ENCODE measurements at places on chromosomes 13 and 19.
A peak's percentile ranks its signal among the peaks of the same experiment; 100 is the strongest.

DNA sequence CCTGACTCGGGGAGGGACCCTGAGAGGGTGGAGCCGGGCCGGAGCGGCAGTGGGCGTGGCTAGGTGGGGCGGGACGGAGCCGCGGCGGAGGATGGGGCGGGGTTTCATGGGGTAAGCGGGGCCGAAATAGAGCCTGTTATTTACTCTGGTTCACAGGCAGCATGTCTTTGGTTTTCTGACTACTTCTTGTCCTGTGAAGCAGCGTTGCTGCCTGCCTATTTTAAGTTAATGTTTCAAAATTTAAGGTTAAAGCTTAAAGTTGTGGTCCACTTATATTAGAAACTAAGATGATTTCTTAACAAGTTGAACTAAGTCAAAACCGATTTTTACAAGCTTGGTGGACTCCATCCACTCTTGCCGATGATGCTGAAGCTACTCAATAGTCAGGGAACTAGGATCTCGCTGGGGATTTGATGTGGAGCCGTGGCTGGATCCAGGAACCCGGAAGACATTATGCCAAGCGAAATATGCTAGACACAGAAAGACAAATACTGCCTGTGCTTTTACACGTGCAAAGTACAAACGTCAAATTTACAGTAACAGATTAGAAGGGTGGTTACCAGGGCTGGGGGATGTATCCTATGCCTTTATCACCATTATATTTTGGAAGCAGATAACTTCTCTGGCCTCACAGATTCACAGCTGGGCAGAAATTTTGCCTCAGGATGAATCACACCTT, 433 bp upstream of the ZNF616 start:
- no peak for DNase-seq

DNA sequence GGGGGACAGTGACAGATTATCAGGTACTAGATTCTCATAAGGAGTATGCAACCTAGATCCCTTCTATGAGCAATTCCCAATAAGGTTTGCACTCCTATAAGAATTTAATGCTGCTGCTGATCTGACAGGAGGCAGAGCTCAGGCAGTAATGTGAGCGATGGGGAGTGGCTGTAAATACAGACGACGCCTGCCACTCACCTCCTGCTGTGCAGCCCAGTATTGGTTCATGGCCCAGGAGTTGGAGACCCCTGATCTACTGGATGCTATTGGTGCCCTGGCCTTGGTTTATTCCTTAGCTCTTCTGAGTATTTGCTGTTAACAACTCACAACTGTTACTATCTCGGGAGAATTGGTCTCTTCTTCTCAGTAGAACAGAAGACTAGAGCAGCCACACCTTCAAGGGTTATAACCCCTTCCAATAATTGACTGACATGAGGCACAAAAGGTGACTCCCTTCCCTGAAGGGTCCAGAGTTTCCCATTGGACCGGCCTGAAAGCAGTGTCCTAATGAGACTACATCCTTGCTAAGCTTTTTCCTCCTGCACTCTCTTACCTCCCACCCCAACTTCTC, 35.0 kb upstream of the RBM26 start:
- no peak for DNase-seq

GRCh38 chr19:6070720-6071485, 39.4 kb downstream of the RFX2 start:
- no peak for DNase-seq

DNA sequence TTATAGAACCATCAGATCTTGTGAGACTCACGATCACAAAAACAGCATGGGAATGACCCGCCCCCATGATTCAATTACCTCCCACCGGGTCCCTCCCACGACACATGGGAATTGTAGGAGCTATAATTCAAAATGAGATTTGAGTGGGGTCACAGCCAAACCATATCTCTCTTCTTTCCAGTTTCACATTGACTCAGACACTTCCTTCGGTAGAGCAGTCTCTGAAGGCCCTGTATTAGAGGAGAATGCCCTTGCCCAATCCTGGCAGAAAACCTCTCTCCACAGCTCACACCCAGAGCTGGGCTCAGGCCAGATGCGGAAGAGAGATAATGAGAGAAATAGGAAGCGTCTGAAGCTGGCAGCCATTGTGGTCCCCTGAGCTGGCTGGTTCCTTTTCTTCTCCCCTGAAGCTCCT, 72.4 kb upstream of the CLDN10 start:
- no peak for DNase-seq

- no peak for DNase-seq
Observed at GRCh38 chr13:40269086-40269485, 397.4 kb downstream of the FOXO1 start.

GRCh38 chr13:102580552-102581169, 16.1 kb upstream of the TPP2 start:
- peak; percentile 44 for DNase-seq

DNA sequence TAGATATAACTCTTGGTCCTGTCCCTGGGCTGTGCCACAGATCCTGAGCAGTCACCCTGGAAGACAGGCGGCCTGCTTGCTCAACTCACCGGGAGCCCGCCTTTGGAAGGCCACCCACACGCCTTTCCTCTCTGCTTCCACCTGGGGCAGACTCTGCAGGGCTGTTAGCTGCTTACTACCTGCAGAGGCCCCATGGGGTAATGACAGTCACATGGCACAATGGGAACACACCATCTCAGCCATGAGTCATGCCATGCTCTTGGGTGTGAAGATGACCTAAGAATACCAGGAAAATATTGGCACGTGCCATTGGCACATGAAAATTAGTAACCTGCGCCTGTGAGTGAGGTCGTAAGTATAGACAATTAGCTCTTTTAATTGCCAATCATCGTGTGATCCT, 108.6 kb downstream of the COL4A2 start:
- no peak for DNase-seq

DNA sequence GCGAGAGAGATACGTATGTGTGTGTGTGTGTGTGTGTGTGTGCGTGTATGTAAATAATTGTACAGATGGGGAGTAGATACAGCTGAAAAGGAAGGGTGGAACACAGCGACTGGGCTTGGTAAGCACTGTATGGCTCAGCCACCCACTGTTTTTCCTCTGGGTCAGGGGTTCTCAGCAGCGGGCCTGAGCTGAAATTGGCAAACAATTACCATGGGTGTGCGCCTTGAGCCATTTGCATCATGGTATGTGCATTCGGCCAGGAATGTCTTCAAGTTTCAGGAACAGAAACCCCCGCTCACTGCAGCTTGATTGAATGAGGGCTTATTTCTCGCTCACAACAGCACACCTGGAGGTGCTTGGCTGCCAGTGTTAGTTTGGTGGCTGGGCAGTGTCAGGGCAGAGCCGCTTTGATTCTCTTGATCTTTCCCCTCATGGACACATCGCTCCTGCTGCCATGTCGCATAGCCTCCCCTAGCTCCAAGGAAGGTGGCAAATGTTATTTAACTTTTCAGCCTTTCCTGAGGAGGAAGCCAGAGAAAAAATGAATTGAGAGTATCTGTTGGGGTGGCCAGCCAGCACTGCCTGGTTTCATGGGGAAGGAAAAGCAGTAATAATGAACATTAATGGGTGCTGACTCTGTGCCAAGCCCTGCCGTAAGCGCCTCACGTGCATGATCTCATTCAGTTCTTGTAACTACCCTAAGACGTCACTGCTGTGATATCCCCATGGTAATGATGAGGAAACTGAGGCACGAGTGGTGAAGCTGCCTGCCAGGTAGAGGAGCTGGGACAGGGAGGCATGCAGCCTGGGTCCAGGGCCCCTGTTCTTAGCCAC, 126.9 kb downstream of the SIPA1L3 start:
- no peak for DNase-seq

GRCh38 chr13:35720690-35721554, 244.4 kb upstream of the MAB21L1 start:
- DNase-seq, result peak; percentile 31
